ENCODE measurements at places on chromosomes 1 and 21. TPM values are rescaled to one million over a fixed set of nuclear protein-coding genes. Genes with fewer than 3 reads are reported as not detected.

- H3K4me1 ChIP-seq: peaks cover 5% of the 10 kb centered on the region
- peak overlapping the region; percentile 1 for H3K27ac ChIP-seq
- no peaks in the 10 kb centered on the region for H3K27me3 ChIP-seq
- H3K4me3 ChIP-seq: no peak overlapping the region
- H3K36me3 ChIP-seq: peaks cover 7% of the 10 kb centered on the region
Observed at GRCh38 chr1:242738702-242739645, 214.5 kb upstream of the PLD5 start.

Gene LCA5L
- total RNA-seq: 0.86 TPM

GRCh38 chr1:32380057-32380456 lies 14.2 kb downstream of the BSDC1 start:
- H3K27me3 ChIP-seq: no peaks in the 10 kb centered on the region
- H3K4me3 ChIP-seq: no peak overlapping the region
- H3K4me1 ChIP-seq: no peaks in the 10 kb centered on the region
- H3K27ac ChIP-seq: no peak overlapping the region
- no peak for DNase-seq
- peaks cover 37% of the 10 kb centered on the region for H3K36me3 ChIP-seq

DNA sequence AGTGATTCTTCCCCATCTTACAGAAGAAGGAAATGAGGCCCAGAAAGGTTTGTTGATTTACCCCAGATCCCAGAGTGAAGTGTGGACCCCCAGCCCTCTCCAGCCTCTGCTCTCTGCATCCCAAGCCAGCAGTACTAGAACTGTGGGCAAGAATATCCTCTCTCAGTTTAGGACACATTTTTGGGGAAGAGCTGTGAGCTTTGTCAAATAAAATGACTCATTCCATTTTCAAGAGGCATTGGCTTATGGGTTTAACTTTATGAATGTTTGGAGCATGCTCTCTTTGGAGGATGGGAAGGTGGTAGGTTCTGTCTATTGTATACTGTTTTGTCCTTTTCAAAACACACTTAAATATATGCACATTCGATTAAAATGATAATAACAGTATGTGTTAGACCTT lies 70.6 kb upstream of the CNTN2 start:
- H3K4me1 ChIP-seq: no peaks in the 10 kb centered on the region
- peaks cover 57% of the 10 kb centered on the region for H3K27me3 ChIP-seq
- H3K36me3 ChIP-seq: no peaks in the 10 kb centered on the region

DNA sequence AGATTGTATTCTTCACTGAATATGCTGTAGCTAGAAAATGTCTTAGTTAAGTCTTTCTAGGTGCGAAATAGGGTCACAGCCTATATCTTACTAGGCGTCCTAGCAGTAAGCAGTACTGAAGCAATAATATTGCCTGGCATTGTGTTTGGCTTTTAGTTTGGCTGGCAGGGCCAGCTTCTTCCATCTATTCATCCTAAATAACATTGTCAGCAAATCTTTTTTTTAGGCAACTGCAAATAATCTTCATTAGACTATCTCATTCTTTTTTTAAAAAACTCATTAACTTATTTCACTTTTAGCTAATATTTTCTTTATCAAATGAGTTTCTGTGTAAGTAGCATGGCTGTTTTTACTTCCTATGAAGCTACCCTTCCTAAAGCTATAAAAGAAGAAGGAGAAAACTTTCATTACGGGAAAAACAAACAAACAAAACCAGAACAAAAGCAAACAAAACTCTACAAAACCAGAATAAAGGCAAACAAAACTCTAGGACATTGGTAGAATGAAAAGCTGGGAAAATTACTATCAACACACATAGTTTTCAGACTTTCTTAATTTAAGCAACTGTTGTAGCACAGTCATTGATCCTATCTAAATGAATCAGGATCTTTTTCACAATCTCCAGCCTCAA lies 506.0 kb downstream of the DPYD start:
- H3K36me3 ChIP-seq: no peaks in the 10 kb centered on the region
- H3K27me3 ChIP-seq: no peaks in the 10 kb centered on the region
- DNase-seq: no peak
- no peak overlapping the region for H3K4me3 ChIP-seq
- no peak overlapping the region for H3K27ac ChIP-seq

GRCh38 chr1:14944471-14944985 lies 209.0 kb upstream of the TMEM51 start:
- no peak overlapping the region for H3K4me3 ChIP-seq
- DNase-seq: no peak
- H3K27ac ChIP-seq: peak overlapping the region; percentile 97
- peaks cover 72% of the 10 kb centered on the region for H3K4me1 ChIP-seq

Gene FNDC5
- 162 TPM for total RNA-seq

Gene RLF
- total RNA-seq: 33.6 TPM

DNA sequence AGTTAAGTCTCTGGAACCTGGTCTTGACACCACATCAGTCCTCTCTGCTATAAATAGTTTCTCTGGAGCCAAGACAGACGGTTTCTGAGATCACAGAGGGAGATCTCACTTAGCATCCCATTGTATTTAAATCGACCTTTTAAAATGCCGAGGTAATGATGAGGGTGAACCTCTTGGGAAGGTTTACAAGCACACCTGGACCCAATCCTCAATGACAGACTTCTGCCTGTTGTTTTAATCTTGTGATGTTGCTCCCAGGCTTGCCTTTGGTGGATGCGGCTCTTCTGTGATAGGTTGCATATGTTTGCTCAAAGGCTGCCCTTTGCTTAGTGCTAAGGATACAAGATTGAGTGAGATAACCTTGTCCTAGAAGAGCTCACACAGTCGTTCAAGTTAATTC lies 104.6 kb upstream of the L1TD1 start:
- H3K27ac ChIP-seq: no peak overlapping the region
- no peak for DNase-seq
- H3K27me3 ChIP-seq: no peaks in the 10 kb centered on the region
- H3K4me1 ChIP-seq: peaks cover 14% of the 10 kb centered on the region
- peaks cover 17% of the 10 kb centered on the region for H3K36me3 ChIP-seq
- H3K4me3 ChIP-seq: no peak overlapping the region

GRCh38 chr1:228998179-228998578 lies 262.9 kb downstream of the RHOU start:
- DNase-seq: no peak
- H3K36me3 ChIP-seq: no peaks in the 10 kb centered on the region
- H3K27ac ChIP-seq: no peak overlapping the region
- H3K4me3 ChIP-seq: no peak overlapping the region

- H3K27me3 ChIP-seq: no peaks in the 10 kb centered on the region
- H3K27ac ChIP-seq: no peak overlapping the region
- no peak for DNase-seq
- peaks cover 4% of the 10 kb centered on the region for H3K36me3 ChIP-seq
- H3K4me1 ChIP-seq: no peaks in the 10 kb centered on the region
Observed at GRCh38 chr21:33870768-33871167, 44.8 kb downstream of the ATP5PO start.

GRCh38 chr1:226736908-226737818 lies 1.9 kb downstream of the ITPKB start:
- H3K36me3 ChIP-seq: peaks cover 2% of the 10 kb centered on the region
- H3K4me1 ChIP-seq: peaks cover 26% of the 10 kb centered on the region
- peak overlapping the region; percentile 88 for H3K4me3 ChIP-seq
- no peak overlapping the region for H3K27ac ChIP-seq
- DNase-seq: peak; percentile 64

Gene IGFN1
- total RNA-seq: 0.93 TPM

Gene CACNA1S
- total RNA-seq: 0.05 TPM

- peaks cover 13% of the 10 kb centered on the region for H3K36me3 ChIP-seq
- no peak overlapping the region for H3K4me3 ChIP-seq
- DNase-seq: no peak
- H3K4me1 ChIP-seq: peaks cover 24% of the 10 kb centered on the region
- peak overlapping the region; percentile 91 for H3K27ac ChIP-seq
Observed at GRCh38 chr21:33293136-33293535, 27.0 kb downstream of the IL10RB start.

GRCh38 chr1:53031732-53032131 lies 30.3 kb upstream of the PODN start:
- H3K36me3 ChIP-seq: peaks cover 9% of the 10 kb centered on the region
- no peak for DNase-seq
- H3K4me3 ChIP-seq: no peak overlapping the region
- peaks cover 15% of the 10 kb centered on the region for H3K4me1 ChIP-seq
- peak overlapping the region; percentile 11 for H3K27ac ChIP-seq

GRCh38 chr1:160997323-160998038 lies 23.5 kb downstream of the F11R start:
- no peak for DNase-seq

DNA sequence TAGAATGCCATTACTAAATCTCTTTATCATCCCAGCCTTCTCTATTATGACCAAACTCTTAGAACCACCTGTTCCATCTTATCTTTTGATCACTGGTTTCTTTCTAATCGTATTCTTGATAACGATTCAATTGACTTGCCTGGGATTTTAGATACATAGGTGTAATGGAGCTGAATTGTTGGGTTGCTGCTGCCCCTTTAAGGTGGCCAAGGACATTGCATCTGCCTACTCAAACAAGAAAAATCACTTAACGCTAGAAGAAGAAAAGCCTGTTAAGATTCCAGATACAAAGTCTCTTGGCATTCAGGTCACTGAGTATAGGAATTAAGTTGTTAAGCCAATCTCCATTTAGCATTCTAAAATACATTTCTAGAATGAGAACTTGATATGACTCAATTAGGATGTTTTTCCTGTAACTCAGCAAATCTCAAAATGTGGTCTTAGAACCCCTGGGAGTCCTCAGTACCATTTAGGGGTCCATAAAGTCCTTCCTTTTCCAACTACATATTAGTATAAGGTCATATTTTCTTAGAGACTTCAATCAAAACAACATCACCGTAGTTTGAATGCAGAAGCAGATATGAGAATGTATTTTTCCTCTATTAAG lies 12.4 kb downstream of the NEXN start:
- H3K36me3 ChIP-seq: peaks cover 2% of the 10 kb centered on the region
- H3K4me1 ChIP-seq: peaks cover 4% of the 10 kb centered on the region
- H3K27me3 ChIP-seq: no peaks in the 10 kb centered on the region
- no peak overlapping the region for H3K4me3 ChIP-seq

Gene FCRLB
- 0.59 TPM for total RNA-seq

Gene HRNR
- total RNA-seq: not detected

DNA sequence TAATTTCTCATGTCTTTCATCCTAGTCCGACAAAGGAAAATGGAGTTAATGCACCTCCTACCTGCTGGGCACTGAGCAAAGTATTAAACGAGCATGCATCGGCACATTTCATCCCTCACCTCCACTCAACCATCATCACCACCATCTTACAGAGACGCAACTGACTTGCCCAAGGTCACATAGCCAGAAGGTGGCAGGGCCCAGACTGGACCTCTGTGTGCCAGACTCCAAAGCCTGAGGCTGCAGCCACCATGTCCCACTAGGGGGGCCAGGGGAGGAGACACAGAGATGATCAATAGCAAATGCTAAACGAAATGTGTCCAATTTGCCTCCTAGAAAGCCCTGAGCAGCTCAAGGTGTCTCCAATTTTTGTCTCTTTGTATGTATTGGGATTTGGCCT lies 163.7 kb upstream of the EDN2 start:
- no peaks in the 10 kb centered on the region for H3K36me3 ChIP-seq
- no peak overlapping the region for H3K27ac ChIP-seq
- H3K4me1 ChIP-seq: peaks cover 7% of the 10 kb centered on the region

DNA sequence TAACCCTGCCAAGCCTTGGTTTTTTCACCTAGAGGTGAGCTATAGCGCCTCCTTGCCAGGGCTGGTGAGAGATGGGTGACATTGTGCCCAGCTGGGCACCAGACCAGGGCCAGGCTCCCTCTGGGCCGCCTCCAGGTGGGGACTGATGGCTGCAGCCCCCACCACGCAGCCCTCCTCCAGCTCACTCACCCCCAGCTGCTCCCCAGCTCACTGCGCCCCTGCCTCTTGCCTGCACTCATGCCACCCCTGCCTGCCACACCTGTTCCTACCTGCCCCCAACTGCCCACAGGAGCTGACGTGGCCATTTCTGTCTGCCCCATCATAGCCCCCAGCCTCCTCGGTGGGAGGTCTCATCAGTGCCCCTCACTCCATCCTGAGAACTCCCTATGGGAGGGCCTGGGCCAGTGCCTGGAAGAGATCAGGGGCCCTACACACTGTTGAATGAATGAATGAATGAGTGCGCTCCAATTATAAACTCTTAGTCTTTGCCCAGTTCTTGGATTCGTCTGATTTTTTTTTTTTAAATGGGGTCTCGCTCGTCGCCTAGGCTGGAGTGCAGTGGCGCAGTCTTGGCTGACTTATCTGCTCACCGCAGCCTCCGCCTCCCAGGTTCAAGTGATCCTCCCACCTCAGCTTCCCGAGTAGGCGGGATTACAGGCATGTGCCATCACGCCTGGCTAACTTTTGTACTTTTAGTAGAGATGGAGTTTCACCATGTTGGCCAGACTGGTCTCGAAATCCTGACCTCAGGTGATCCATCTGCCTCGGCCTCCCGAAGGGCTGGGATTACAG lies 26.4 kb upstream of the VPS13D start:
- no peaks in the 10 kb centered on the region for H3K27me3 ChIP-seq
- no peak overlapping the region for H3K4me3 ChIP-seq
- no peak overlapping the region for H3K27ac ChIP-seq
- no peak for DNase-seq
- H3K4me1 ChIP-seq: peaks cover 7% of the 10 kb centered on the region

- H3K27me3 ChIP-seq: no peaks in the 10 kb centered on the region
- peak overlapping the region; percentile 78 for H3K4me3 ChIP-seq
- H3K36me3 ChIP-seq: no peaks in the 10 kb centered on the region
- peaks cover 23% of the 10 kb centered on the region for H3K4me1 ChIP-seq
- H3K27ac ChIP-seq: peak overlapping the region; percentile 60
Observed at GRCh38 chr1:111618961-111619634, 491 bp upstream of the RAP1A start.

DNA sequence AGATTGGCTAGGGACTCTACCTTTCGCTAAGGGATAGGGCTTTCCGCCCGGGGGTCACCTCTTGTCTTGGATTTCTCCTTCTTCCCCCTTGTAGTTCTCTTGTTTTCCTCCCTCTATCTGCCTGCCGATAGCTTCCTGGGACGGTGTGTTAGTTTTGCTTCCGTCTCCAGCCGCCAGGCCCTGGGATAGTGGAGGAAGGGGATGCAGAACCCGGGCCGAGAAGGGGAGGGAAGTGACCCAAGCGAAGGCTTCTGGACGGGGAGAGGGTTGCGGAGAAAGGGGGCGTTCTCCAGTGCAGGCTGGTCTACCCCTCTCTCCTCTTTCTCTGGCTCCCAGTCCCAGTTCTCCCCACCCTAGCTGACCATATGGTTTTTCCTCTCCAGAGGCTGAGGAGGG lies 871 bp downstream of the TUFT1 start:
- H3K36me3 ChIP-seq: peaks cover 7% of the 10 kb centered on the region
- no peak for DNase-seq
- H3K4me1 ChIP-seq: peaks cover 30% of the 10 kb centered on the region
- H3K27ac ChIP-seq: peak overlapping the region; percentile 99

Gene CCDC24
- 13.8 TPM for total RNA-seq

DNA sequence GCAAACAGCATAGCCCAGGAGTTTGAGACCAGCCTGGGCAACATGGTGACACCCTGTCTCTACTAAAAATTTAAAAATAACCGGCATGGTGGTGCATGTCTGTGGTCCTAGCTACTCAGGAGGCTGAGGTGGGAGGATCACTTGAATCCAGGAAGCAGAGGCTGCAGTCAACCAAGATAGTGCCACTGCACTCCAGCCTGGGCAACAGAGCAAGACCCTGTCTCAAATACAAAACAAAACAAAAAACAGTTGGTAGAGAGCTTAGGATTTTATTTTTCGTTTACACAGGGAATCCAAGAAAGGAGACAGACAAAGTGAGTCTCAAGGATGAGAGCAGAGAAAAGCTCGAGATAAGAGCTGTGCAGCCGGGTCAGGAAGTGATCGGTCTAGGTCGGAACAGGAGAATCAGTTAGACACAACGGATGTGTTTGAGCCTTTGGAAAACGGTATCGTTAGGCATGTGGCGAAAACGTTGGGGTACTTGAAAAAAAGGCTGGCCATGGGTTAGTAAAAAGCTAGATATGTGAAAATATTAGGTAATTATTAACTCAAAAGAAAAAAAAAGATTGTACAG lies 1.7 kb upstream of the MIB2 start:
- peak overlapping the region; percentile 97 for H3K4me3 ChIP-seq
- H3K36me3 ChIP-seq: peaks cover 7% of the 10 kb centered on the region
- H3K4me1 ChIP-seq: peaks cover 30% of the 10 kb centered on the region
- peak overlapping the region; percentile 99 for H3K27ac ChIP-seq
